Activated CD8-positive, alpha-beta memory T cell treated with anti-CD3 and anti-CD28 coated beads for 36 hours (primary cell): ENCODE measurements at places on chromosomes 1 and 21. TPM values are rescaled to one million over a fixed set of nuclear protein-coding genes. Genes with fewer than 3 reads are reported as not detected.

Gene OR14K1
- total RNA-seq = not detected

Gene CD84
- 17.6 TPM for total RNA-seq

Gene CASQ2
- not detected for total RNA-seq

Gene SH2D1B
- not detected for total RNA-seq

Gene PAPPA2
- total RNA-seq = 1.2 TPM

Gene GATAD2B
- total RNA-seq = 57.5 TPM

Gene IGSF3
- 2.1 TPM for total RNA-seq

Gene NR0B2
- total RNA-seq = not detected

Gene INSRR
- total RNA-seq = not detected

Gene CCT8
- total RNA-seq = 422 TPM

Gene CTNNBIP1
- 7.9 TPM for total RNA-seq

Gene WNT2B
- not detected for total RNA-seq

Gene ADAM30
- not detected for total RNA-seq

Gene TTC22
- total RNA-seq = 1.6 TPM
